ENCODE measurements at places on chromosomes 12 and 14.
A peak's percentile ranks its signal among the peaks of the same experiment; 100 is the strongest.

- DNase-seq = no peak
These were observed 202.9 kb upstream of the ATXN7L3B start for GRCh38 chr12:74334780-74335179.

DNA sequence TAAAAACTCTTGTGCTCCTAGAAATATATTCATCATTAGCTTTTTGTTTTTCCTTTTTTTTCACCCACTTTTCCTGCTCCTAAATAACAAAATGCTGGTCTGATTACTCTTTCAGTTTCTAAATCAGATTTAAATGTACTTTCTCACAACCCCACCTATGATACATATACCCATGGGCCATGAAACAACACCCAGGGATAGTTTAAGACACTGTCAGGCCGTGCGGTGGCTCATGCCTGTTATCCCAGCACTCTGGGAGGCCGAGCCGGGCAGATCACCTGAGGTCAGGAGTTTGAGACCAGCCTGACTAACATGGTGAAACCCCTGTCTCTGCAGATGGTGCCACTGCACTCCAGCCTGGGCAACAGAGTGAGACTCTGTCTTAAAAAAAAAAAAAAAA lies 1.6 kb upstream of the NUMB start:
- no peak for DNase-seq

GRCh38 chr12:2239381-2239871 lies 186.6 kb downstream of the CACNA1C start:
- DNase-seq = no peak

DNA sequence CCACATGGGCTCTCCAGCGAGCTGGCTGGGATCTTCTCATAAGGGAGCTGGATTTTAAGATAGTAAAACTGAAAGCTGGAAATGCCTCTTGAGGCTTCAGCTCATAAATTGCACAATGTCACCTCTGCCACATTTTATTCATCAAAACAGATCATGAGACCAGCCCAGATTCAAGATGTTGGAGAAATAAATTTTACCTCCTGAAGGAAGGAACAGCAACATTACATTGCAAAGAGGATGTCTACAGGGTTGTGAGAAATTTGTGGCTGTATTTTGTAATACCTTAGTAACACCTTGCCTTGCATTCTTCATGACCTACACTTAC lies 43.1 kb upstream of the KRR1 start:
- no peak for DNase-seq

DNA sequence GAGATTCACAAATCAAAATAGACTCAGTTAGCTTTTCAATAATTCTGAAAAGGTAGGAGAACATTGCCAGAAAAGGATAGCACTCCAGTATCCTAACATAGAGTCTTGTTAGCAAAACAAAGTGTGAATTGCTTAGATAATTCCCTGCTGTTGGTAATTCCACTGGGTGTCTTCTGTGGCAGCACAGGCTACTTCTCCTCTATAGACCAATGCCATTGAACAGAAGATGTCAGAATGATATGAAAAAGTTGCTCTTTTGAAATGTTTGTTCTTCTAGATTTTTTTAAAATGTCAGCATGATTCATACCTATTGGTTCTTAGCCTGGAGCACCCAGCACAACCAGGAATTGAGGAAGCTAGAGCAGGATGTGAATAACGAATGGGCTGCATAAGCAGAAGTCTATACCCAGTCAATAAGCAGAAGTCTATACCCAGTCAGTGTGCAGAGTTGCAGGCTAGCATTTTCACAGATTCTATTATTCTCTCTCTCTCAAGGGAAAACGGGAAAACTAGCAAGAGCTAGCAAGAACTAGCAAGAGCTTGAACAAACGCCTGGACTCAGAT lies 112.8 kb downstream of the SYT1 start:
- DNase-seq = peak; percentile 28

- DNase-seq = peak; percentile 50
These were observed 3.0 kb downstream of the EVL start for GRCh38 chr14:100067971-100068959.

- DNase-seq = no peak
These were observed 23.5 kb downstream of the SIX6 start for GRCh38 chr14:60532442-60532841.

DNA sequence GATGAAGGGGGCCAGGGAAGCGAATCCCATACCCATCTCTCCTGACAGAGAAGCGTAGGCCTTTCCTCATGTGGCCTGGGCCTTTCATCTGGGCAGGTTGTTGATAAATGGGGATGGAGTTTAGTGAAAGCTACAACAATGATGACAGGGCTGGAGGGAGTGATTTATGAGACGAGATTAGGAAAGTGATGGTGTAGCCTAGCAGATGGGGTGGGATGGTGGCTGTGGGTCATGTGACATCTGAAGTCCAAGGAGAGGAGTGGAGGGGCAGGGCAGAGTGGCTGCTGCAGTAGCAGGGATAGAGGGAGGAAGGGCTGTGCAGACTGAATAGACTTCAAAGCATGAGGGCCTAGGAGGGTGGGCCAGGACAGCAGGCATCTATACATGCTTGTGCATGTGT lies 85.5 kb downstream of the ADCK1 start:
- DNase-seq = no peak

DNA sequence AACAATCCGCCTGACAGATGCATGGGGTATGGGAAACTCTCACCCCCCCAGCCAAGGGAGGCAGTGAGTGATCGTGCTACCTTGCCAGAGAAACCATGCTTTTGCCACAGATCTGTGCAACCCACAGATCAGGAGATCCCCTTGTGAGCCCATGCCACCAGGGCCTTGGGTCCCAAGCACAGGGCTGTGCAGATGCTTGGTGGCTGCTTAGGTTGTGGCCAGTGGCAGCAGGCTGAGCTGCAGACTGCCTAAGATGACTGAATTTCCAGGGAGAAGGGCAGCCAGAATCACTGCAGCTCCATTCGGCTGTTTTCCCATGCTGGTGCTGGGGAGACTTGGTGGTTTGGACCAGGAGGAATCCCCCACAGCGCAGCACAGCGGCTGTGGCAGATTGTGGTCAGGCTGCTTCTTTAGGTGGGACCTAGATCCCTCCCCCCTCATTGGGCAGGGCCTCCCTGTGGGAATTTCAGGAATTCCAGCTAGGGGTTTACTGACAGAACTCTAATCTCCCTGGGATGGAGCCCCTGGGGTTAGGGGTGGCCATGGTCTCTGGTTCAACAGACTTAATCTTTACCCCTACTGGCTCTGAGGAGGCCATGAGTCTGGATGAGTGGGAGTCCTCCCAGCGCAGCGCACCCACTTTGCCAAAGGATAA lies 264.6 kb upstream of the DAAM1 start:
- no peak for DNase-seq

DNA sequence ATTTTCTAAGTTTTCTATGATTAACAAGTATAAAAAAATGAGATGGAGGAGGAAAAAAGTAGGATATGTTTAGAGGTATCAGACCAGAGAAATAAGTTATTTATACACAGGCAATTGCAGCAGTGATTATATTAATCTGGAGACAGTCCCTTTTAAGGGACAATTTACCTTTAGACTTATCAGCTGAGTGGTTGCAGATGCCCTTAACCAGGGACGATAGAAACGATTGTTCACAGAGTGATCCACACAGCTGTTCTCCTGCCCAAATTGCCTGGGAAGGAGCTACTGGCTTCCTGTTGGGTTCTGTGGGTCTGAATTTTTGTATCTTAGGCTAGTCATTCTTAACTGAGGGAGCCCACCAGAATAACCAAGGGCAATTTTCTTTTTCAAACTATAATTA lies 66.4 kb downstream of the GCH1 start:
- no peak for DNase-seq

DNA sequence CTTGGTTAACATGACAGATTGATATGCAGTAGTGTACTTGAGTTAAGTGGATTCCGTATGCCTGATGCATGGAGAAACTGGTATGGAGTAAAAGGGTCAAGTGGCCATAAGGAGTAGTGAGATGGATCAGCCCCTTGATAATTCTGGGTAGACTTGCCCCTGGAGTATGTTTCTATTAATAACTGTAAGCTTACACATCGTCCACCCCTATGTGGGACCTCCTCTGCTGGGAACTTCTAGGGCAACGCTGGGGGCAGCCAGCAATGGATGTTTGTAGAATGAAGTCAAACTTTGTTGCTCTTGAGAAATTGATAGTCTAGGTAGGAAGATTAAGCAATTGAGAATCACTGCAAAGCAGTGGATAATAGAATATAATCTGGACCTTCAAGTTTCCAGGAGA lies 3.5 kb downstream of the C12orf75 start:
- DNase-seq = no peak

GRCh38 chr12:23662966-23663365 lies 286.5 kb downstream of the SOX5 start:
- no peak for DNase-seq

DNA sequence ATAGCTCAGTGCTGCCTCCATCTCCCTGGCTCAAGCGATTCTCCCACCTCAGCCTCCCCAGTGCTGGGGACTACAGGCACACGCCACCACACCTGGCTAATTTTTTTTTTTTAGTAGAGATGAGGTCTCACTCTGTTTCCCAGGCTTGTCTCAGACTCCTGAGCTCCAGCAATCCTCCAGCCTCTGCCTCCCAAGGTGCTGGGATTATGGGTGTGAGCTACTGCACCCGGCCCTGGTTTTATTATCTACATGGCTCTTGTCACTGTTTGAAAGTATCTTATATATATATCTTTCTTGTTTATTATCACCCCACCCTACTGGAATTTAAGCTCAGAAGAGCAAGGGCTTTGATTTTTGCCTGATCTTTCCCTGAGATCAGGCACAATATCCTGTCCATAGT lies 7.6 kb upstream of the TMED10 start:
- no peak for DNase-seq

DNA sequence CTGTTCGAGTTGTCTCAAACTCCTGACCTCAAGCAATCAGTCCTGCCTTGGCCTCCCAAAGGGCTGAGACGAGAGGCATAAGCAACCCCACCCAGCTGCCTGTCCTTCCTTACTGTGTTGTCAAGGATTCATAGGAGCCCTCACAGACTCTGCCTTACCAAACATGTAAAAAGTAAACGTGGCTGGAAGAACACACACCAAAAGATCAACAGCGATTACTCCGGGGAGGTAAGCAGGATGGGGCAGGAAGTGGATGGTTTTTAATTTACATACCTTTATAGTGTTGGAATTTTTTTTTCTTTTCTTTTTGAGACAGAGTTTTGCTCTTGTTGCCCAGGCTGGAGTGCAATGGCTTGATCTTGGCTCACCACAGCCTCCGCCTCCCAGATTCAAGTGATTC lies 61.5 kb upstream of the EGLN3 start:
- no peak for DNase-seq

- DNase-seq = peak; percentile 78
These were observed at the start of gene SCARB1 for GRCh38 chr12:124863416-124864325. Gene SCARB1, minus strand, starts transcription at chr12:124863864. Its CDS starts 144 bp downstream, at chr12:124863720.

GRCh38 chr12:90653040-90653439 lies 301.9 kb downstream of the CCER1 start:
- no peak for DNase-seq

DNA sequence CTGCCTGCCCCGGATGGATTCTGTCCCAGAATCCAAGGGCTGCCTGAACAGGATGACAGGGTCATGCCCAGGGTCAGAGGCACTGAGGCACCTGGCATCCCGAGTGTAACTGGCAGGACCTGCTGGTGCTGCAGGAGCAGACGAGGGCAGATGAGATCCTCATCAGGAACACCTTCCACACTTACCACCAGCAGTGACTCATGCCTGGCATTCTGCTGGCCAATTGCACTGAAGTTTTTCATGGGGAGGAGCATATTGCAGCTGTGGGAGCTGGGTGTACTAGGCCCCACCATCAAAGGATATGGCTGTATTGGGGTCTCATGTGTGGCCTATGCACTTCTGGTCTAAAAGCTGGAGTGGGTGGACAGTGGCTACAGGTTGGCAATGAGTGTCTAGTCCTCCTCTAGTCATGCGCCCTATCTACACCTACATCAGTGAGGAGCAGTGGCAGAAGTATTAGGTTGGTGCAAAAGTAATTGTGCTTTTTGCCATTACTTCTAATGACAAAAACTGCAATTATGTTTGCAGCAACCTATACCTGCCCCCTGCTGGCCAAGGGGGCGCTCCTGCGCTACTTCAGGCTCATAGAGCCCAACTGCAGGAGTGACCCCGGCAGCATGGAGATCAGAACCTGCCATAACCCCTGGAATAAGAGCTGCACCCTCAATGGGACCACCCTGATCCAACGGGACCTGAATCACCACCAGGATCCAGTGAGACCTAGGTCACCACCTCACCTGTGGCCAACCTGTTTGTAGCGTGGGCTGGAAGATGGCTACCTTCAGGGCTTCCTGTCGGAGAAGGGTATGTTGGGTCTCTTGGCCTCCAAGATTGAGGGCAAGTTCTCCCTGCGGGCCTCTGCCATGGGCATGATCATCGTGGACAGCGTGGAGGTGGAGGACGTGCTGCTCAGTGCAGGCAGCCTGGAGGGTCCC lies 8.0 kb upstream of the C12orf42 start:
- DNase-seq = no peak

- no peak for DNase-seq
These were observed 28.9 kb downstream of the BCL11B start for GRCh38 chr14:99242816-99243721.

DNA sequence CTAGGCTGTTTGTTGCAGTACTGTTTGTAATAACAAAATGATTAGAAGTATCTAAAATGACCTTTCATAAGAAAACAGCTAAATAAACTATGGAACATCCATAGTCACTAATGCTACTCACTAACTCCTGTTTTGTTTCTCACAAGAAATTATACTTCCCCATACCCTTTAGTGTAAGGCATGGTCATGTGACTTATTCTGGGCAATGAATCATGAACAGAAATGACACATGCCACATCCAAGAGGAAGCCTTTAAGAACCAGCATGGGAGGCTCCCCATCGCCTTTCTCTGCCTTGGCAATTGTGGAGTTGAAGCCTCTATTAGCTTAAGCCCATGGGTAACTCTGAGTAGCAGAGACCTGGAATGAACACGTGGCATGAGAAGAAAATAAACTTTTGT lies 49.3 kb downstream of the KSR2 start:
- DNase-seq = no peak

- no peak for DNase-seq
These were observed 357.1 kb upstream of the SFSWAP start for GRCh38 chr12:131353826-131354225.

DNA sequence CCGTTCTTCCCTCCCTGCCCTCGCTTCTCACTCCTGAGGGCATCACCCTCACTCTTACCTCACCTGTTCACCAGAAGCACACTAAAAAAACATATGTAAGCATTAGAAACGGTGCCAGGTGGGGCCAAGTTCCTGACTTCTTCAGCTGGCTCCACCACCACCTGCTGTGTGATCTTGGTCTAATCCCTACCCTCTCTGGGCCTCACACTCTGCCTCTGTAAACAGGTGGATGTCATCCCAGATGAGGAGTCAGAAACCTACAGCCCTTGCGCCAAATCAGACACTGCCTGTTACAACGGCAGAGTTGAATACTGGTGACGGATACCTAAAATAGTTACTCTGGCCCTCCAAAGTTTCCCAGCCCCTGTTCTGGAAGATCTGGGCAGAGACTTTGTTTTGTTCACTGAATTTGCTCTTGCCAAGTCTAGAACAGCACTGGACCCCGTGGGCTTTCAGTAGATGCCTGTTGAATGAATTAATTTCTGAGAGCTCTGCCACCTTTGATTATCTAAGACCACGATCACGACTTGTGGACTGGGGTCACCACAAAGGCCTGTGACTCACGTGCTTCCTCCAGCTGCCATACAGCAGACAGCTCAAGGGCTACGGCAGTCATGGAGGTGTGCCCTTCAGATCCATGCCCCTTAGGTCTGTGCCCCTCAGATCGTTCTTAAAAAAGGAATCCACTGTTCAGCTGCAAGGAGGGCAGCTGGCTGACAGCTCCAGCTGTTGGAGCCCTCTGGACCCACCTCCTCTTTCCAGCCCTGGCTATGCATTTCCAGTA lies 71.9 kb downstream of the GSC start:
- no peak for DNase-seq

GRCh38 chr14:29242755-29243754 lies 476.5 kb downstream of the FOXG1 start:
- peak; percentile 85 for DNase-seq

Data from dermis microvascular lymphatic vessel endothelial cell (primary cell).